Right atrium auricular region (tissue), 2 donors: ENCODE measurements at places on chromosomes 11 and 22. TPM values are rescaled to one million over a fixed set of nuclear protein-coding genes. Genes with fewer than 3 reads are reported as not detected.
A peak's percentile ranks its signal among the peaks of the same experiment; 100 is the strongest.

- no peak for DNase-seq
These were observed 15.9 kb downstream of the PRSS23 start for GRCh38 chr11:86816251-86816726.

- DNase-seq = no peak
These were observed 13.6 kb upstream of the SLC25A18 start for GRCh38 chr22:17549655-17550054.

DNA sequence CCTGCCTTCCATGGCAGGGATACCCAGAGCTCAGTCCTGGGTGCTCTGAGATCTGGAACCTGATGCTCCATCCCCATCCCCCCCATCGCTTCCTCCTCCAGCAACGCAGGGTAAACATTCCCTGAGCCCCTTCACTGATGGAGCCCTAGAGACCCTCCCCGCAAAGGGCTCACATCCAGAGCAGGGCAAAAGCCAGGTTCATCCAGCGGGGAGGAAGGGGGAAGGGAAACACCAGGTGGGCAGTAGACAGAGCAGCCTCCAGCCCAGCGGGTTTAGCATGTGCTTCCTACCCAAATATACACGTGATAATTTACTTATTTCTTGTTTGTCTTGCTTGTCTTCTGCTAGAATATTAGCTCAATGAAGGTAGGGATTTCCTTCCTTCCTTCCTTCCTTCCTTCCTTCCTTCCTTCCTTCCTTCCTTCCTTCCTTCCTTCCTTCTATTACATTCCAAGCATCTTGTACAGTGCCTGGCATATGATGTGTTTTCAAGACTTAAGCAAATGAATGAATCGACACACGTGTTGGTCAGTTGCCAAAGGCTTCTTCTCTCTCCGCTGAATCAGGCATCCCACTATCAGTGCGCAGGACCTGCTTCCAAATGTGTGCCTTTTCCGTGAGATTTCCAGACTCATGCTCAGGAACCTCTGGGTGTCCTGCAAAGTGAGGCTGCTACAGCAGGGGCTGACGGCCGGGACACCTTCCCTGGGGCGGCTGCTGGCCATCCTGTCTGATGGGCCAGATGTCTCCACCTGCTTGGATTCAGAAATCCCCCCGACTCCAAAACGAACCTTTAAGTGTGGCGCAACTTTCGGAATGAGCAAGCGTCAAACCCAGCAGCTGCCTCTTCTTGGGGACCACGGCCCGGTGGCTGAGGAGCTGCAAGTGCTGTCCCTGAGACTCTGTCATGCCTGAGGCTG, 955.1 kb downstream of the BRD1 start:
- no peak for DNase-seq

- DNase-seq = no peak
These were observed 31.8 kb downstream of the ETS1 start for GRCh38 chr11:128555606-128556005.

DNA sequence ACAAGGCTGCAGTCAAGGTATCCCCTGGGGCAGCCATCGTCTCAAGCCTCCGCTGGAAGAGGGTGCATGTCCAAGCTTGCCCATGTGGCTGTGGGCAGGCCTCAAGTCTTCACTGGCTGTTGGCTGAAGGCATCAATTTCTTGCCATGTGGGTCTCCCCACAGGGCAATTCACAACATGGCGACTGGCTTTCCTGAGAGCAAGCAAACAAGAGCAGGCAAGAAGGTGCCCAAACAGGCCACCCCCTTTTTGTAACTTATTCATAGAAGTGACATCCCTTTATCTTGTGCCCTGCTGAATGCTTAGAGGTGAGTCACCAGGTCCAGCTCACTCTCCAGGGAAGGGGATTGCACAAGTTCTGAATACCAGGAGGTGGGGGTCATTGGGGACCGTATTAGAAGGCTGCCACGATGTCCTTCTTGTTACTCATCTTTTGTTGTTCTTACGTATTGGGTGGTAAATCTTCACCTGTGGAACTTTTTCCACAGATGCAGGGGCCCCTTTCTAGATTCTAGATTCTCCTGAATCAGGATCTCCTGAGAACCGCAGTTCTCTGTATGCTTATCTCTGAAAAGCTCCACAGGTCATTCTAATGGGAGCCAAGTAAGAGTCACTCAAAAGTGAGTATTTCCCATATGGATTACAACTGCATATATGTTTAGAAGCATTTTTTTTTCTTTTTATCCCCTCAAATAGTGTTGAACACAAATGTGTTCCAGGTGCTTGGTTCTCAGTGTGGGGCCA, 44.2 kb upstream of the MICAL2 start:
- no peak for DNase-seq

DNA sequence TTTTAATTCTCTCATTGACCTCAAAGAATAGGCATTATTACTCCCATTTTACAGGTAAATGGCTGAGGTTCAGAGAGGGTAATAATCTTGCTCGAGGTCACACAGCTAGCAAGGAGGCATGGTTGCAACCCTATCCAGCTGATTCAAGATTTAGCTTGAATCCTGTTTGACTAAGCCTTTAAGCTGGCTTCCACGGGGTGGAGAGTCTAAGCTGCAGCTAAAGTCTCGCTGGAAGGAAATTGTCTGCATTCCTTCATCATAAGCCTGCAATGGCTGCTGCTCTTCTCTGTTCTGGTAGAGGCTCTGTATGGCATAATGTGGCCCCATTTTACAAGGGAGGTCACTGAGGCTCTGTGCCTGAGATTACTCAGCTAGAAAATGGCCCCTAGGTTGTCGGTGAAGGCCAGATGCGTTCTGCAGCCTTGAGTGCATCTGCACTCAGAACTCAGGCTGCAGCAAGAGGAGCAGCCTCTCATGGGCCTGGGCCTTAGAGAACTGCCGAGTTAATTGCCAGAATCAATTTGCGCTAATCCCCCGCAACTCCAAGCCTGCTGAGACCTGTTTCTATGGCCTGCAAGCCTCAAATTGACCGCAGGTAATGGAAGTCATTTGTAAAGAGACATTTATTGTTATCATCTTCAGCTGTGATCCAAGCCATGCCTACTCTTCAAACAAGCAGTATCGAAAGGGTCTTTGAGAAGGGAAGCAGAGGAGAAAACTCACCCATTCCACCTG, 44.1 kb upstream of the SEZ6L start:
- DNase-seq = no peak

- no peak for DNase-seq
These were observed 744.7 kb downstream of the KCNA4 start for GRCh38 chr11:29272019-29272654.

- DNase-seq = peak; percentile 23
These were observed 113.4 kb upstream of the TEAD1 start for GRCh38 chr11:12560861-12561260.

DNA sequence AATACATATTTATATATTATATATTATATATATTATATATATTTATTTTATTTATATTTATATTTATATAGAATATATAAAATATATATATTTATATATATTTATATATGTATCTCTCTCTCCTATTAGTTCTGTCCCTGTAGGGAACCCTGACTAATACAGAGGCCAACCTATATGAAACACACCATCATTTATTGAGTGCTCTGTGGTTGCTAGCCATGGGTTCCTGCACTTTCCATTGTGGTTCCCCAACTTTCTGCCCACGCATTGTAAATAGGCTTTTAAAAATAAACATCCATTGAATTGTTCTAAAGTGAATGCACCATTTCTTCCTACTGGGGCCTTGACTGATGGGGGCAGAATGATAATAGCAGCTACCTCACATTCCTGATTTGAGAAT, 93.8 kb upstream of the SESN3 start:
- DNase-seq = no peak

DNA sequence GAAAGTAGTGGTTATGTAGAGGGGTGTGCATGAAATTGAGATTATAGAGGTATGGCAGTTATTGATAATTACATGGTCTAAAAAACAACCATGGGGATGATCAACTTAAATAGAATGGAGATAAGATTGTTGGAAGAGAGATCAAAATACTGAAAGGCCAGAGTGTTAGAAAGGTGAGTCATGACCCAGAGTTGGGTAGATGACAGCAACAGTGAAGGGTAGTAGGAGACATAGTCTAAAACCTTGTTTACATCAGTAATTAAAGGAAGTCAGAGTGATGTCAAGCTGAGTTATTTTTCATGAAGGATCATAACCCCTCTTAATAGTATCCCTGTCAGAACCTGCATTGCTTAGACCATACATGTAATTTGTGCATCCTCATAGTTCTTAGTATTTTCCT, 110.9 kb downstream of the ELP4 start:
- DNase-seq = no peak

TCN1 gene
- not detected for total RNA-seq
